Smooth muscle cell of the coronary artery (primary cell): ENCODE measurements at places on chromosomes 7 and 10. TPM values are rescaled to one million over a fixed set of nuclear protein-coding genes. Genes with fewer than 3 reads are reported as not detected.

Gene FAM180A
- 7.2 and 16.3 TPM in 2 replicates for total RNA-seq

Gene AVPI1
- 8.6 and 21.1 TPM in 2 replicates for total RNA-seq

Gene TMEM176A
- under 0.01 TPM in 1 of 2 replicates, not detected in the other for total RNA-seq

Gene ADCY1
- total RNA-seq = 0.08 and 2.3 TPM in 2 replicates

Gene PNLIP
- total RNA-seq = not detected in 2 replicates

Gene CCDC7
- 8.7 and 11.1 TPM in 2 replicates for total RNA-seq

Gene UPK3B
- 0.08 TPM in 1 of 2 replicates, not detected in the other for total RNA-seq

Gene NEURL1
- total RNA-seq = under 0.01 TPM in 2 replicates

Gene MKX
- 0.08 and 0.94 TPM in 2 replicates for total RNA-seq

Gene MYO1G
- total RNA-seq = 0.08 TPM in 1 of 2 replicates, not detected in the other

Gene TAC1
- total RNA-seq = not detected in 2 replicates

Gene OAT
- total RNA-seq = 120 and 207 TPM in 2 replicates

Gene BAIAP2L1
- total RNA-seq = 0.82 and 3.5 TPM in 2 replicates
